ENCODE measurements at places on chromosomes 1 and 21.

DNA sequence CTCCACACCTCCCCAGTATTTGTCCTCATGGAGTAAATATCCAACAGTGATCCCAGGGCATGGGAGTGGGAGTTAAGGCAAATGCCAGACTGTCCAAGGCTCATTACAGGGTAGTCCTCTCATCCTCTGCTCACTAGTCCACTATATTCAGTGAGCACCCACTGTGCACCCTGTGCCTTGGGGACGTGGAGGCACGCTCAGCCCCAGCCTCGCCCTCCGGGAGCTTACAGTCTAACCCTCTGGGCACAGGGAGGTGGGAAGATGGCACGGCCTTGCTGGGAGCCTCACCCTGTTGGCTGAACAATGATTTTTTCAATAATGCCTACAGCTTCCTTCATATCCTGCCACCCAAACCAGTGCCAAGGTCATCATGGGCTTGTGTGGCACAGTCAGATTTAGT, 2.8 kb downstream of the HES2 start:
- DNase-seq, result no peak

DNA sequence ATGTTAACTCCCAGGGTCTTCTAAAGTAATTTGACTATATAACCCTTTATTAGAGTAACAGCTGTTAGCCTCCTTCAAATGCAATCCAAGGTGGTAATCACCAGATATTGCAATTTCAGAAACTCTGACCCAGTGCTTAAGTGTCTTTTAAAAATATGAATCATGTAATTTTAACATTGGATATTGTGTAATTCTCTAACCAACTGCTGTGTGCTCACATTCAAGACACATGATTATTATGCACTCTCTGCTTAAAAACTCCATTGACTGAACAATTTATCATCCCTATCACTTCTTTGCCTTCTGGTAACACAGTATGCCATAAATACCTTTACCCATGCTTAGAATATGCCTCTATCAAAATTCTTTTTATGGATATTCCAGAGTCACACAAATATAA, 537.4 kb upstream of the RGS18 start:
- no peak for DNase-seq

DNA sequence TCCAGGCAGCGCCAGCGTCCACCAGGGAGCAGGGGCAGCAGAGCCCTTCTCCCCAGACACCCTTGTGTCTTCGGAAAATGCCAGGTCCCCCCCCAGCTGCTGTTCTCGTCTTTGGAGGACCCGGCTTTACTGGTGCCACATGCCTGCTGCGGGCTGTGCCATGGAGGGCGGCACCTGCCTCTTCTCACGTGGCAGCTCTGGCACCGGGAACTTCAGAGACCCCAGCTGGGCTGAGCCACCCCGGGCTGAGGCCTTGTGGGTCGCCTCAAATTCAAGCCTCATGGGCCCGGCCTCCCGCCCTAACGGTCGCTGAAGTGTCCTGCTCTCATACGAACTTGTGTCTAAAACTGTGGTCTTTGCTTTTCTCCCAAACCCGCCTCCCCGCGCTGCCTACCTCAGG, 27.0 kb upstream of the C1orf159 start:
- no peak for DNase-seq

- DNase-seq, result no peak
These were observed 14.0 kb downstream of the KRTAP21-2 start for GRCh38 chr21:30733026-30733425.

- no peak for DNase-seq
These were observed 29.9 kb upstream of the SAMD13 start for GRCh38 chr1:84271441-84272151.

GRCh38 chr1:207071426-207071825, 17.2 kb upstream of the C4BPB start:
- DNase-seq, result no peak

- no peak for DNase-seq
These were observed 53.5 kb upstream of the TIAM1 start for GRCh38 chr21:31397515-31397926.

DNA sequence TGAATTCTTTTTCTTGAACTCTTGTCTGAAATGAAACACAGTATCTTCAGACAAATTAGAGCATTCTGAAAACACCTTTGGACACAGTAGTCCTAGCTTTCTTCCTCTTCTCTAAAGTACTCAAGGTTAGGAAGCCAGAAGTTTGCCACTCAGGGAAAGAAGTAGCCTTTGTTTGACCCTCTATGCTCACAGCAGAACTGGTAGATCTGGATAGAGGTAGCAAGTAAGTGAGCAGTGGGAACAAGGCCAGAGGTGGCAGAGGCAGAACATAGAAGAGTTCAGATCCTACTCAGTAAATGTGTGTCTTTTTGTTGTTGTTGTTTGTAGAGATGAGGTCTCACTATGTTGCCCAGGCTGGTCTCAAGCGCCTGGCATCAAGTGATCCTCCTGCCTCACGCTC, 7.4 kb upstream of the PIGR start:
- no peak for DNase-seq

- DNase-seq, result no peak
These were observed 42.2 kb downstream of the SPATA17 start for GRCh38 chr1:217673387-217673786.

GRCh38 chr1:20158358-20159070, 19.4 kb downstream of the PLA2G2F start:
- no peak for DNase-seq

DNA sequence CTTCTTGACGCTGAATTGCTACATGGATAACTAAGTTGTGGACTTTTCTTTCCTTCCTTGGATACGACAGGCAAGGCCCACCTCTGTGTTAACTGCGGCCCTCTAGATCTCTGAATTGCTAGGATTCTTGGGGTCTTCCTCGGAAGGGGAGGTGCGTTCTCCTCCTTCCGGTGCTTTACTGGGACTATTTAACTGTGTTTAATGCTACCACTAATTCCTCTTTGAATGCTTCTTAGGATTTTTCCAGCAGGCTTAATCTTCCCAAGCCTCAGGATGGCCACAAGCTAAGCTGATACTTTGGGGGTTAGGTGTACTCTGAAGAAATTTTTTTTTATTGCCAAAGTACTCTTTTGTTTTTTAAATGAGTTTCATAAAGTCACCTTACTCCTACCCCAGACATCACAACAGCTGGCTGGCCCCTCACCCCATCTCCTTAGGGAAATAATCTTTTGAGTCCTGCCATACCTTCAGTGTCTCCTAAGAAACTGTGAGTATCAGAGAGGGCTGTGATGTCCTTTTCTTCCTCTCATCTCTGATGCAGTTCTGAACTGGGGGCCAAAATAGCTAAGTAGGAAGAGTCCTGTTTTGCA, 21.4 kb downstream of the KIRREL1 start:
- no peak for DNase-seq

GRCh38 chr1:70499695-70500094, 88.6 kb downstream of the CTH start:
- DNase-seq, result no peak

GRCh38 chr21:44415073-44416025, 40.0 kb upstream of the LRRC3 start:
- no peak for DNase-seq

- DNase-seq, result no peak
These were observed 64.5 kb upstream of the FAM3B start for GRCh38 chr21:41251961-41252642.

DNA sequence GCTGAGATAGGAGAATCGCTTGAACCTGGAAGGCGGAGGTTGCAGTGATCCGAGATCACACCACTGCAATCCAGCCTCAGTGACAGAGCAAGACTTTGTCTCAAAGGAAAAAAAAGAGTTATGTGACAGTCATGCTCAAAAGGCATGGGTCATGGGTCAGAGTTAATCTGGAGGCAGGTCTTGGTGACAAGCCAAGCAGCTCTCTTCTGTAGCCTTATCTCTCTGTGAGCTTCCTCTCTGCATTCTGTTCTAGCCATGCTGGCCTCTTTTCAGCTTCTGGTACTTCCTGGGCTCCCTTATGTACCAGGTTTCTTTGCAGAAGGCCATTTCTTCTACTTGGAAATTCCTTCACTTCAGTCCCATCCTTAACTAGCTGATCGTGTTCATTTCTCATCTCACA, 63.6 kb downstream of the NGF start:
- DNase-seq, result no peak

GRCh38 chr1:218156595-218156994, 128.5 kb upstream of the RRP15 start:
- peak; percentile 23 for DNase-seq

- no peak for DNase-seq
These were observed 2.6 kb downstream of the TNFRSF18 start for GRCh38 chr1:1203561-1204424.

DNA sequence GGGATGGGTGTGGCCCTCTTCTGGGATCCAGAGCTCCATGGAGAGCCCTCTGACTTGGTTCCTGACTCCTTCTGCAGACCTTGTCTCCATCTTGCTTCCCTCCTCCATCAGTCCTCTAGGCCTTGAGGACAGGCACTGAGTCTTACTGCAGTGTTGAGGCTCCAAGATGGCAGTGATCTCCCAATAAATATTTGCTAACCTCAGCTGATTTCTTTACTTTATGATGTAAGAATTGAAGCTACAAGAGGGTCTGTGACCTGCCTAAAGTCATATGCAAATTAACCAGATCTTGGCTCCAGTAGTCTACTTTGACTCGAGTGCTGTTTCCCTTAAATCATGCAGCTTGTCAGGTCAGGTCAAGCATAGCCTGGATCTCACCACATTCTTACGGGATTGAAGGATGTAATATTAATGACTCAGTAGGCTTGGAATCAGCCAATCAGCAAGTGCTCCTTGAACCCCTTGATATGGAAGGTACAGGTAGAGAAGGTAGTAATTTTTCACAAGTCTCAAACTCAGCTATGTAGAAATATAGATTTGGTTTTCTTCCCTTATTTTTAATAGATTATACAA, 93.0 kb downstream of the CLIC6 start:
- DNase-seq, result no peak

GRCh38 chr1:25212725-25213124, 19.6 kb downstream of the SYF2 start:
- no peak for DNase-seq

- DNase-seq, result no peak
These were observed 152.6 kb downstream of the ZC3H11B start for GRCh38 chr1:219460081-219460895.

DNA sequence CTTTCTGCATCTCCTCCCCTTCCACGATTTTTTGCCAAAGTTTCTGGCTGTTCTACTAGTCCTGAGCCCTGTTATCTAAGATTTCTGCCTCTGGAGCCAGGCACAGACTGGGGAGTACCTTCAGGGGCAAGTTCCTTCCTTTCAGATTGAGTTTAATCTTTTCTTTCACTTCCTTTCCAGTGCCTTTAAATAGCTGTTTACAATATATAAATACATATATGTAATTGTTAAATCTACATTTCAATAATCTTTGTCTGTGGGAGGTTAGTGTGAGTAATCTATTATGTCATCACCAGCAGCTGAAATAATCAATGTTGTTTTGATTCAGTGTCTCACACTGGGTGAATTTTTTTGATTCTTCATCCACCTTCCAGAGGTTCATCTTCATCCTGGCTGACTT, 31.8 kb downstream of the DIPK1A start:
- DNase-seq, result no peak

GRCh38 chr1:118325550-118326225, 140.7 kb upstream of the SPAG17 start:
- DNase-seq, result no peak

- no peak for DNase-seq
These were observed 276.3 kb upstream of the GREM2 start for GRCh38 chr1:240888039-240888786.

DNA sequence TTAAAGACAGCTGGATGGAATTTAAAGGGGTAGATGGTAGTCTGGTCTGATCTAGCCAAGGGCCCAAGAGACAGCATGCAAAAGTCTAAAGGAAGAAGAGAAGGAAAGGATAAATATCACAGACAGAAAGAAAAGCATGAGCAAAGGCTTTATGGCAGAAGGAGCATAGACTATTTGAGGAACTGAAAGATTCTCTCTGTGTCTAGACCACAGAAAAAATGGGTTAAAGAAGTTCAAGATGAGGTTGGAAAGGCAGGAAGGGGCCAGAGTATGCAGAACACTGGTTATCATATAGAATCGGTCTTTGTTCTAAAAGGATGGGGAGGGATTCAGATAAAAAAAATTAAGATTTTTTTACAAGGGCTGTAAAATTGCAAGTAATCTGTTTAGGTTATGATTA, 136.8 kb upstream of the SGIP1 start:
- DNase-seq, result no peak

DNA sequence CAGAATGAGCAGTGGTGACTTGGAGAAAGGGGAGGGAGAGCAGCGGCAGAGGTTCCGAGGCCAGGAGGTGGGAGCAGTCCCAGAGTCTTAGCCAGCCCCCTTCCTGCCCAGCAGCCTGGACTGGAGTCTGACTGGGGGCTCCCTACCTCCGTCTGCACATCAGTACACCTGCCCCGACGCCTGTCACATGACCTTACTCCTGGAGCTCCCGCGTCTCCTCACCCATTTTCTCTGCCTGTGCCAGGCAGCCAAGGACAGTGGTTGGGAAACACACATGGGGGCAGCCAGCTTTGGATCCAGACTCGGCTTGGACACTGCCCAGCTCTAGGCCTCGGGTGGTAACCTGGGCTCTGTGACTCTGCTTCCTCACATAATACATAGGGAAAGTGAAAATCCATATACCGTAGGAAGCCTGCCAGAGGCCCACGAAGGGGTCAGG, 16.9 kb downstream of the ACTRT2 start:
- no peak for DNase-seq

- DNase-seq, result no peak
These were observed 97.8 kb downstream of the EBNA1BP2 start for GRCh38 chr1:43074244-43074643.

GRCh38 chr1:71521655-71522264, 440.9 kb upstream of the ZRANB2 start:
- DNase-seq, result no peak

All from NCI-H1436 treated with DMSO at 0.1 percent for 48 hours (cell line).